ENCODE measurements at places on chromosomes 7 and 10.

GRCh38 chr10:110502851-110503301, 5.2 kb downstream of the DUSP5 start:
- DNase-seq, result no peak

GRCh38 chr10:99368646-99369045, 39.5 kb downstream of the CNNM1 start:
- no peak for DNase-seq

DNA sequence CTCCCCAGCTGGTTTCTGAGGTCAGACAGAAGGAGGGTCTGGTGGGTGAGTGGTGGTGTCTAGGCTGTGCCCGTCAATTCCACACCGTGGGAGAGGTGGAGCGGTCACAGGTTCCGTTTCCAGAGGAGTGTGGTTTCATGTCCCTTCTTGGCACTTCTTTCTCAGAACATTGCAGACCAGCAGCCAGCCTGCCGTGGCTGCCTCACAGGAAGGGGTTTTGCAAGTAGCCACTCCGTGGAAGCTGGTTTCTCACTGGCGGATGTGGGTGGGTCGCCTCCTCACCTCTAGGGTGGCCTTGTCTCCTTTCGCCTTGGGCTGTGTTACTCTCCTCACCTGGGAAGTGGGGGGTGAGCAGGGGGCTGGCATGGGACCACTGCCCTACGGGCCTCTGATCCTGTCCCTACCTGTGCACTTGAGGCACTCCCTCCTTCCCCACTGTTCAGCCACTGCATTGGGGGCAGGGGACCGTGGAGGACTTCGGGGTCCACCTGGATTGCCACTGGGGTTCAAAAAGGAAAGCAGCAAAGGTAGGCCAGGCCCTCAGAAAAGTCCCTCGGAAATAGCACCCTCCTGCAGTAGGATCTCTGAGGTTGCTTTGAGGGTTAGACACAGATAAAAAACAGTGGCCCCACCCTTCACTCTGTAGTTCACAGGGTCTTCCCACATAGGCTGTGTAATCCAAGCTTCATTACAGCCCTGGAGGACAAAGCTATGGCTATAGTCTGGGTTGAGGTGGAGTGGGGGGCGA, 33.9 kb downstream of the TSPAN14 start:
- no peak for DNase-seq

GRCh38 chr10:124647421-124648130, 96.6 kb downstream of the FAM53B start:
- no peak for DNase-seq

- DNase-seq, result peak; percentile 98
Measured at GRCh38 chr7:46786221-46786954, 795.5 kb downstream of the TNS3 start.

- peak; percentile 72 for DNase-seq
Measured at GRCh38 chr7:135235841-135236240, 2.2 kb downstream of the STRA8 start.

- DNase-seq, result no peak
Measured at GRCh38 chr7:21946222-21946709, 567 bp upstream of the CDCA7L start.

GRCh38 chr7:68613897-68614296, 984.4 kb upstream of the AUTS2 start:
- DNase-seq, result no peak

GRCh38 chr10:29966269-29966668, 93.1 kb downstream of the JCAD start:
- no peak for DNase-seq

GRCh38 chr7:110065121-110065520, 1025.8 kb upstream of the LRRN3 start:
- no peak for DNase-seq

GRCh38 chr7:34747867-34748727, 90.1 kb downstream of the NPSR1 start:
- DNase-seq, result peak; percentile 97

DNA sequence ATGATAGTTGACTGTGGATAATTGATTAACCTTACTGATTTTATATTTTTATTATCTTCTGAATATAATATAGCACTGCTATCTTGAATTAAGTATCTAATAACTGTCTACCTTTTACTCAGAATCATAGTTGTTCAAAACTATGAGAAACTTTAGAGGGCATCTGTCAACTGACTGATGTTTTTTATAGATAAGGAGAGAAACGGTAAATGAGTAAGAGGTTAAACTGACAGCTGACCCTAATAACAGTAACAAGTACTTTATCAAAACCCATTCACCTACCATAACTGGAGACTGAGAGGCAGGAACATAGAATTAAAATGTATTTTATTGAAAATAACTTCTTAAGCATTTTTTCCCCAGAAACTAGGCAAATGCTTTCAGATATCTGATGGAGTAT, 62.2 kb downstream of the CYP51A1 start:
- DNase-seq, result no peak

DNA sequence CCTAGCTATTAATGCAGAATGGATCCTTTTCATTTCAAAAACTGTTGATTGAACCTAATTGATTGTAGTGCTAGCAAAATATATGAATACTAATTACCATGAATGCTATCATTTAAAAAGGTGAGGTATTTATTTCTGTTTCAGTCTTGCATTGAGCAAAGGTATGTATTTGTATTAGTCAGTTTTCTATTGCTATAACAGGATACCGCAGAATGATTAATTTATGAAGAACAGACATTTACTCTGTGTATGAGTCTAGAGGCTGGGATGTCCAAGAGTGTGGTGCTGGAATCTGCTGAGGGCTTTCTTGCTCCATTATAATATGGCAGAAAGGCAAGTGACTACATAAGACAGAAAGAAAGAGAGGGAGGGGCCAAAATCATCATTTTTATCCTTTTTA, 199.2 kb downstream of the KIF20B start:
- no peak for DNase-seq

GRCh38 chr10:23754179-23754578, 315.3 kb downstream of the OTUD1 start:
- no peak for DNase-seq

GRCh38 chr7:144995495-144995894, 159.6 kb upstream of the TPK1 start:
- no peak for DNase-seq

Measured in RCC 7860 (cell line).